Mesenchymal stem cell (in vitro differentiated cells and primary cell): ENCODE measurements at places on chromosomes 7 and 10.

GRCh38 chr7:15248514-15248913 is 313.3 kb downstream of the AGMO start:
- no peak for DNase-seq

DNA sequence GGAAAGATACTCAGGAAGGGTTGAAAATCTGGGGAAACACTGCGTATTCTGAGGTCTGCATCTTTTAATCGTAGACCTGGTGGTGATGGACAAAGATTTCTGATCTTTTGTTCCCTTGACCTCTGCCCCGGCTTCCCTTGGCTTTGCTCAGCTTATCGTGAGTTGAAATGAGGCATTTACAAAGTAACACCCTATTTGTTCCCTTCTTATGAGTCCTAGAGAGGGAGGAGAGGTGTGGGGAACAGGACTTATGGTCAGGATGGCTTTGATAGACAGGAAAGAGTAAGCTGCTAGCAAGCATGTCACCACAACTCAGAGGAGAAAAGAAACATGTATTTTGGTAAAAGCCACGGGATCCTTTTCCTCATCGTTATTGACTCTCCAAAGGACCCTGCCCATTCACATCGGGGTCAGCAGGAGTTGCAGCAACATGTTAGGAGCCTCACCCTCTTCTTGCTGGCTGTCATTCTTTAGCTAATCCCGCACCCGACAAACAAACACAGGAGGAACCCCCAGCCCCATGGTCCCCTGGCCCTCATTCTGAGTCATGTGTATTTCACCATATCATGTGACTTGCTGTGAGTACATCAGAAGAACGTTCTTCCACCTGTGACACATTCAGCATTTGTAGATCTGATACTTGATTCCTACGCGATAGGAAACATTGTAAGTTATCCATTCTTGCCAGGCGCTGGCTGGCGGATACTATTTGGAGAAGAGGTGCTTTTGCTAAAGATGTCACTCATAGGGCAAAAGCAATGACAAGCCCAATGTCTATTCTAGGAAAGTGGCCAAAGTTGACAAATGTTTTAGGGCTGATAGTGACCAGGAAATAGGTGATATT is 170.1 kb downstream of the RTKN2 start:
- DNase-seq: no peak

DNA sequence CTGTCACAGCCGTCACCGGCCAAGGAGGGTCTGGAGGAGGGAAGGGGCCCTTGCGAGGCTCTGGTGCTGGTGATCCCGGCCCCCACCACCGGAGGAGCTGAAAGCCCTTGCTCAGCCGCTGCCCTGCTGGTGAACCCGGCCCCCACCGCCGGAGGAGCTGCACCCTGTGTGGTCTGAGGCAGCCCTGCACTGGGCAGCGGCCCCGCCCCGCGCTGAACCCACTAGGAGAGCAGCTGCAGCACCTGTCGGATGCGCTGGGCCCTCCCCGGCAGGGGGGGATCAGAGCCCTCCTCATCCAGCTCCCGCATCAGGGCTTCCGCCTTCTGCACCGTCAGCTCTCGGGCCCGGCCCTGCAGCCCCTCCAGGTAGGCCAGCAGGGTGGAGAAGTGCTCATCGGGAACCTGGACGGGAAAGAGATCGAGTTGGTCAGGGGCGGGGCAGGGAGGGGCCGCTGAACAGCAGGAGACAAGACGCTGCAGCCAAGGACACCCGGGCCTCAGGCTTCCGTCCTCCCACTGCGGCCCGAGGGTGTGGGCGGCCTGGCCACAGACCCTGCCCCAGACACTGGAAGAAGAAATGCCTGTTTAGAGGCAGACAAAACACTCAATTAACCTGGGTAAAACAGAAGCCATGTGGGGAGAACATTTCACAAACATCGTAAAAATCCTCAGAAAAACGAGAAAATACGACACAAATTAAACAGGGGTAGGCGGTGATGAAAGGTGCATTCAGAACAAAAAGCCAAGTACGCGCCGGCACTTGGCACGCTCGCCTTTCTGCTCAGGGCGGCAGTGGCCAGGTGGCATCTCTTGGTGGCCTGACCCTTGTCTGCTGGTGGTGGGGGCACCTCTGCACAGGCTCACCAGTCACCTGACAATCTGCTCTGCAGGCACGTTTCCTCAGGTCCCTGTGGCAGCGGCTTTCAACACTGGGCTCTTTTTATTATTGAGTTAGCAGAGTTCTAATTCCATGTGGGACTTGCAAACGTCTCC is 14.7 kb downstream of the CYP2W1 start:
- no peak for DNase-seq

DNA sequence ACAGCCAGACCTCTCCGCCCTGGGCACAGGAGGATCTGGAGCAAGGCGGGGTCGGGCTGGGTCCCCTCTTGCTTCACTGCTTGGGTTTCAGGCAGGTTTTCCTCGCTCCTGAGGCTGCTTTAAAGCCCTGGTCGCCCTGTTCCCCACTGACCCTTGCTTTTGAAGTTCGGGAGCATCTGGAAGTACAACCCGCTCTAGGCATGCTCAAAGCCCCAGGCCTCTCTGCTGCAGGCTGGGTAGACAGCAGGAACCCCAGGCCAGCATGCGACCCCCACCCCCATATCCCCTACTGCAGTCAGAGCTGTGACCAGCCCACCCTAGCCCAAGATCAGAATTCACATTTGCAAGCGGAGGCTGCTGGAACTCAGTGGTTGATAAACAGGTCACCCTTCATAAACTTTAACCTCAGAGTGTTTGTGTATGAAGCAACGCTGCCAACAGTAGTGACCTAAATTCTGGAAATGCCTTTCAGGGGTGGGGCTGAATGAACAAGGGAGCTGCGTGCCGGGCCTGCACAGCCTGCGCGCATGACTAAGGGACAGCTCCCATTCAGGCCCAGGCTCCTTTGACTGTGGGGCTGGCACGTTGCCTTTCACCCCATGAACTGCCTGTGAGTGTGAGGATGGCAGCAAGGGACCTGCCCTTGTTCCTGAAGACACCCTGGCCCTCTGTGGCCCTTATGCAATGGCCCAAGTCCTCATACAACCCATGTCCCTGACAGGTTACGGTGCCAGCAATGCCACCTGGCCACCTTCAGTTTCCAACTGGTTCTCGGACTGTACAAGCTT is 52.5 kb downstream of the PROSER2 start:
- DNase-seq: peak; percentile 63

DNA sequence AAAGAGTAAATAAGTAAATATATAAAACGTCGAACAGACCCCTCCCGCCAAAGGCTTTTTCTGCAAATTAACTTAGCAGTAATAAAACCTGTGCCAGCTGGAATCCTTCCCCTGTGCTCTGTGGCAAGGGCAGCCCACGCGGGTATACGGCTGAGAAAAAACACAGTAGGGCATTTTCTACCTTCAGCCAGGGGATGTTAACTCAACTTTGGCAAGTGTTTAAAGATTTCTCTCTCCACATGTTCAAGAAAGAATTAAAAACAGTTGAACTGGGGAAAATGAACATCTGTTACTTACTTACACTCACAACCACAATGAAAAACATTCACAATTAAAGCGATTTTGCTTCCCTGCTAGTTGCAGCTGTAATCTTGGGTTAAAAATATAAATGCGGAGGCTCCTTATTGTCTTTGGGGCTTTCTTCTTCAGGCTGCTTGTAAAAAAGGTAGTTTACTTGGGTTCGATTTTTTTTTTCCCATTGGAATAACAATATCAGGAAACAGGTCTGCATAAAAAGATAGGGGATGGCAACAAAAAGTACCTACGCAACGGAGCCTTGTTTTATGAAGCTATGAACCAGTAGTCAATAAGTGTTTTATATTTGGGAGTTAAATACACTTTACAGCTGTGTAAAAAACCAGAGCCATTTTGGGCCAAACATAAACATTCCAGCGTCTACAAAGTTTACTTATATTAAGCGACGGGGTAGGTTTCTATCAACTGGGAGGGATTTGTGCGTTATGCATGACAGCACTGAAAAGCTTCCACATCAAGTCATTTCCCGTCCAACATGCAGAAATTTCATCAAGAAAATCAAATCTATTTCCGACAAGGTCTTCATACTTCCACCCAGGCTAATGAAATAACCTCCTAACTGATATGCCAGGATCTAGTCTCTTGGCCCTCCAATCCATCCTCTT is 132.7 kb downstream of the TAX1BP1 start:
- DNase-seq: no peak

- DNase-seq: peak; percentile 27
Measured at GRCh38 chr10:51162002-51162401, 87.7 kb downstream of the PRKG1 start.

GRCh38 chr10:30186371-30186875 is 127.0 kb upstream of the JCAD start:
- DNase-seq: peak; percentile 59

DNA sequence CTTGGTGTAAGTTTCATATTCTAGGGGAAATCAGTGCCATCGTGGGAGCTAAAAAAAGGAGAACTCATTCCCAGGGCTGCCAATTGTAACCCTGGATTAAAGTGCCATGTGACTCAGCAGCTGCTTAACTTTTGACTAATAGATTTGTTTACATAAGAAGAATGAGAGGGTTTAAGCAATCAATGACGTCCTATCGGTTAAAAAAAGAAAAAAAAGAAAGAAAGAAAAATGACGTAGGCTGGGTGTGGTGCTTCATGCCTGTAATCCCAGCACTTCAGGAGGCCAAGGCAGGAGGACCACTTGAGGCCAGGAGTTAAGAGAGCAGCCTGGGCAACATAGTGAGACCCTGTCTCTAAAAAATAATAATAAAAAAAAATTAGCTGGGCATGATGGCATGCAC is 116.2 kb upstream of the AFAP1L2 start:
- peak; percentile 95 for DNase-seq

DNA sequence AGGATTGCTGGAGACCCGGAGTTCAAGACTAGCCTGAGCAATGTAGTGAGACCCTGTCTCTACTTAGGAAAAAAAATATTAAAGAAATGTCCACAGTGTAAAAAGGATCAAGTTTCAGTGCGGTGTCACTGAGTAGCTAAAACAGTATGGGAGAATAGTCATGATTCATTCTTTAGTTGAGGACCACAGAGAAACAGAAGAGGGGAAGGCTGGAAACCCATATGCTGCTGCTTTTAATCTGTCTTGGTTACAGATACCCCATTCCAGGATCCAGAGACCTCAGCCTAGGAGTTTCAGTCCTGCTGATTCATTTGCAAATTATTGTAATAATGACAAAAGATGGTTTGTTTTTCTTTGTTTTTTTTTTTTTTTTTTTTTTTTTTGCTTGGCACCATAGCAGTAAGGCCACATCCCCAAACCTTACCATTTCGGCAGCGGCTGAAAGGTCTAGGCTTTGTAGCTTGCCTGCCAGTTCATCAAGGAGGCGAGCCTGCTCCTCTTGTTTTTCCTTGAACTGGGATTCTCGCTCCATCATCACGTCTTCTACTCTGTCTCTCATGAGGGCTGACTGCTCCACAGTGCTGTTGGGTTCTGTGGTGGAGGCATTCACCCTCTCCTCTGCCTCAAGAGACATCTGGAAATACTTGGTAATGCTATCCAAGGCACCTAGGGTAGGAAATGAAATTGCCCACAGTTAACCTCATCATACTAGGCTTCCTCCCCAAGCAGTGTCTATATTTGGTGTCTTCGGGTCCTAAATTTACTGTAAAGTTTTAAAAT is 44.2 kb downstream of the DLD start:
- DNase-seq: peak; percentile 45

GRCh38 chr10:99695761-99696160 is 36.2 kb downstream of the COX15 start:
- no peak for DNase-seq

- DNase-seq: no peak
Measured at GRCh38 chr10:120578134-120578533, 121.1 kb downstream of the PLPP4 start.

GRCh38 chr7:45149606-45150005 is 8.0 kb upstream of the RAMP3 start:
- no peak for DNase-seq

- DNase-seq: no peak
Measured at GRCh38 chr7:143401265-143401664, 7.4 kb downstream of the EPHA1 start.

DNA sequence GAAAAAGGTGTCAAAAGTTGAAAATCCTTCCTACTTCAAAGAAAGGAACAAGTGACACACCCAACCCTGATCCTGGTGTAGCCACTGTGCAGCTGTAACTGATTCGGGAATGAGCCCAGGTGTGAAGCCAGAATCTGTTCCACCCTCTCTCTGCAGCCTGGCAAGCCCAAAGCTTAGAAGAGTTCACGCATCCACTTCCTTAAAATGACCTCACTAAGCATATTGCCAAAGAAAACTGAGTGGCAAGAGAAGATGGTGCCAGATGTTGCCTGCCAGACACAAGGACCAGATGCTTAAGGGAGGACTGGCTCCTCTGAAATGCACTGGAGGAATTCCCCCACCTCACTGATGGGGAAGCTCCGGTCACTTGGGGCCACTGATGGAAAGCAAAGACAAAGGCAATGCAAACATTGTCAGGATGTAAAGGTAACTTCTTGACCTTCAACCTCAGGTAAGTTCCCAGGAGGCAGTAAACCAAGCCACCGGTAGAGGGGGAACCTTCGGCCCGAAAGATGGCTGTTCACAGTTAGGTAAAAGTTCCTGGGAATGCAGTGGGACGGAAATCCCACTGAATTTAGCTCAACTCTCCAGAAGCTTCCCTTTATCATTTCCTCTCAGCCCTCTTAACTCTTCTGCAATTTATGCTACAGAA is 554.9 kb downstream of the KCNMA1 start:
- DNase-seq: no peak

DNA sequence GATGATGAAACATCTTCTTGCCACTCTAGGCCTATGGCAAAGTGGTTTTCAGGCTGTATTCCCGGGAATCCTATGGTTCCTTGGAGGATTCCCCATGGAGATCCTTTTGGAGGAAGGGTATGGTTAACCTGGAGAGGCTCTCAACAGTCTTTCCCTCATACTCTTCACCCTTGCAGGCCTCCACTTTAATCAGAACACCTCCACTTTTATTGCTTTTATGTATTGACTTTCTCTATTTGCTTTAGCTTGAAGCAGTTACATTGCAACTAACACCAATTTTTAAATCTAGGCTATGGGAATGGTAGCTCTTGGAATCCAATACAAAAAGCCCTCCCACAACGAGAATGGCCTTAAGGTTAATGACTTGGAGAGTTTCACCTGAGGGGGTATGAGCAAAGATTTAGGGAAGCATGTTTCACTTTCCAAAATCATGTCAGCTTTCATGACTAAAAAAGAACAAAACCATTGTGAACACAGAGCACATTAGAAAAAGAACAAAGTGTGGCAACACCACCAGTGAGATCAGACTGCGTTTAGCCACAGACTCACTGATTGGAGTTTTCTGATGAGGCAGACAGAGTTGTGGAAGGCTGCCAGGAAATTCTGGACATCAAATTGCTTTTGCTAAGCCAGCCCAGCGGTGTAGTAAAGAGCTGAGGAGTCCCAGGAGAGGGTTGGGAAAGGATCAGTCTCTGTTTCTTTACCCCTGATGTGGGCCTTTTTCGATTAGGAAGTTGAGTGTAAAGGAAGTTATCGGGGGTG is 130.4 kb upstream of the BMPER start:
- DNase-seq: peak; percentile 59

GRCh38 chr7:17545348-17545747 is 246.9 kb downstream of the AHR start:
- no peak for DNase-seq

DNA sequence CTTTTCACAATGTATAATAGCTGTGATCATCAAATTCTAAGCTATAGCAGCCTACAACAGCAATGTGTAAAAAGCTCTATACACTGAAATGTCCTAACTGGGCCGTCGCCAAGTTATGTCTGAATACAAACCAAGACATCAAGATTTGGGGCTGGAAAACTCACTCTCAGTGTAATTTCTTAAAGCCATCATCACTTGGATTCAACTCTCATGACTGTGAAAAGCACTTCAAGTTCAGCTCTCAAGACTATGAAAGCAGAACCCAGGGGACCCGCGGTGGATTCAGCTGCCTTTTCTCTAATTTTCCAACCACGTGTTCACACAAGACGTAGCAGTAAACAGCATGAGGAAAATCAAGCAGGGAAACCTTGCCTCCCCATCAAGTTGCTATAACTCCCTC is 15.8 kb upstream of the ZNRF2 start:
- DNase-seq: no peak
